Aorta (tissue), 5 donors: ENCODE measurements at places on chromosomes 11 and 22. TPM values are rescaled to one million over a fixed set of nuclear protein-coding genes. Genes with fewer than 3 reads are reported as not detected.
A peak's percentile ranks its signal among the peaks of the same experiment; 100 is the strongest.

DNA sequence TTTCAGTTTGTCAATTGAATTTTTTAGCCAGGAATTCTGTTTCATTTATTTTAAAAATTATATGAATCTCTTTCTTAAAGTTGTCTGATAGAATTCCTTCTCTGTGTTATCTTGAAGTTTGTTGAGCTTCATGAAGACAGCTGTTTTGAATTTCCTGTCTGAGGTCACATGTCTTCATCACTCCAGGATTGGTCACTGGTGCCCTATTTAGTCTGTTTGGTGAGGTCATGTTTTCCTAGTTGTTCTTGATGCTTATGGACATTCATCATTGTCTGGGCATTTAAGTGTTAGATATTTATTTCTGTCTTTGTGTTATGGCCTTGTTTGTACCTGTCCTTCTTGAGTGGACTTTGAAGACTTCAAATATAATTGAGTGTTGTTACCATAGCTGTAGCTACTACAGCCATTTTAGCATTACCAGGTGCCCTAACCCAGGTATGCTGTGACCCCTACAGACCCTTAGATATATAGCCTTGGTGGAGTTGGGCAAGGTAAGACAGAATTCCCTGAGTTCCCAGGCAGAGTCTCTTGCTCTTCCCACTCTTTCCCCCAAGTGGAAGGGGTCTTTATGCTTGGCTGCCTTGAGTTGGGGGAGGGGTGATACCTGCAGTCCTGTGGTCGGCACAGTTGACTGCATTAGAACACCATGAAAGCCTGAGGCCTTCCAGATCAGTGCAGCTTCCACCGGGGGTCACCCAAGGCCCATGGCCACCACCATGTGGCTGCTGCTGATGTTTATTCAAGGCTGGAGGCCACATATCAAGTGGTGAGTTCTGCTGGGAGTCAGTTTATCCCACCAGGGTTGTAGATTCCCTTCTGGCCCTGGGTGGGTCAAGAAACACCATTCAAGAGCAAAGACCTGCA lies 229.6 kb downstream of the DYNC2H1 start:
- no peaks in the 10 kb centered on the region for H3K27me3 ChIP-seq
- H3K27ac ChIP-seq, result no peak overlapping the region
- H3K4me1 ChIP-seq, result no peaks in the 10 kb centered on the region
- no peak for DNase-seq
- no peak overlapping the region for H3K4me3 ChIP-seq
- no peaks in the 10 kb centered on the region for H3K36me3 ChIP-seq

DNA sequence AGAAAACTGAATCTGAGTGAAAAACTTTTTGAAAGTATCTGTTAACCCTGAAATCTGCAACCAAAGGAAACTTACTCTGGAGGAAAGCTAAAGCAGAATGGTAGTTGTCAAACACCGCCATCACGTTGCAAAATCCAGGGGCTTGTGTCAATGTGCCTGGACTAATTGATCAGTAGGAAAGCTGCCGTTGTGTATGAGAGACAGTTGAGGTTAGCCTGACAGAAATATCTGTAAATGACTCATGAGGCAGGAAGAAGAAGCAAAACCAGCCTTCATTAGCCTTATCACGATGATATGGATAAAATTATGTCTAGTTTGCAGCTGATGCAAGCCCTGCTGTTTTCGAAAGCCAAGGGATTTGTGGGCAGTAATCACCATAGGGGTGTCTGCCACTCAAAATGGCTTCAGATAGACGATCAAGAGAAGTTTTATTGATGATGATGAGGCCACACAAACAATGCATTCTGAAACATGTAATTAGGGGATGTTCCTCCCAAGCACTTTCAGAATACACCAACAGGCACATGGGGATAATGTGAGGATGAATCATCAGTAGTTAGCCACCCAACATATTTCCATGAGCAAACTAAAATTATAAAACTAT lies 8.9 kb downstream of the SCGB1A1 start:
- H3K27ac ChIP-seq, result no peak overlapping the region
- no peaks in the 10 kb centered on the region for H3K27me3 ChIP-seq
- no peaks in the 10 kb centered on the region for H3K36me3 ChIP-seq
- no peaks in the 10 kb centered on the region for H3K4me1 ChIP-seq
- DNase-seq, result no peak
- H3K4me3 ChIP-seq, result no peak overlapping the region

DNA sequence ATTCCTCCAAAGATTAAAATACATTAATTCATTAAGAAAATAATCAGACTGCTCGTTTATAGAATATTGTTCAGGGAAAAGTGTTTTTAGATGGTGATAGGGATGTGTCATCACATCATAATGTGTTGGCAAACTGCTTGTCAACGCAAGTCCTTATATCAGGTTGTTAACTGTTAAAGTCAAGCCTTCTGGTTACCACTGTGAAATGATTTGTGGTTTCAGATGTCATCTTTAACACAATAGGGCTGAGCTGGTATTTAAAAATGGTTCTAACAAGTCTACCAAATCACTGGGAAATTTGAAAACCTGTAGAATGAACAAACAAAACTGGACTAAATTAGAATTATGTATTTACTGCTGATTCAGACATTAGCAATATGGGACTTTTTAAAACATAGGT lies 2.4 kb upstream of the MMP13 start:
- H3K4me1 ChIP-seq, result no peaks in the 10 kb centered on the region
- H3K36me3 ChIP-seq, result no peaks in the 10 kb centered on the region
- no peak overlapping the region for H3K4me3 ChIP-seq
- no peak for DNase-seq
- H3K27me3 ChIP-seq, result no peaks in the 10 kb centered on the region
- no peak overlapping the region for H3K27ac ChIP-seq

GRCh38 chr11:6604081-6604626 lies 580 bp downstream of the ILK start:
- peaks cover 7% of the 10 kb centered on the region for H3K4me1 ChIP-seq
- peak; percentile 67 for DNase-seq
- H3K36me3 ChIP-seq, result peaks cover 21% of the 10 kb centered on the region
- H3K27ac ChIP-seq, result peak overlapping the region; percentile 98
- peak overlapping the region; percentile 92 for H3K4me3 ChIP-seq

DNA sequence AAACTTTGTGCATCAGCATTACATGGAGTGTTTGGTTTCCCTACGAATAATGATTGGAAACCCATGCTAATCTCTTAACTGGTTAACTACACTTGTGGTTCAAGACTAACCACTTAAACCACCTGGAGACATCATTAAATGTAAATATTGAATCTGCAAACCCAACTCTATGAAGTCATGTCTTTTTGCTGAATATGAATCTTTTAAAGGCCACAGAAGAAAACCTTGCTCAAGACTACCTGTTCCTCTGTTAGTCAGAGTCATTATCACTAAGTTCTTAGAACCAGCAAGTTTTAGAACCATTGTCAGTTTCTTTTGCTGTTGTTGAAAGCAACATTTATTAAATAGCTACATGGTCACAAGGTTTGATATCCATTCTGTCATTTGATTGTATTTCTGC lies 70.7 kb downstream of the SIK2 start:
- H3K27ac ChIP-seq, result no peak overlapping the region
- H3K36me3 ChIP-seq, result no peaks in the 10 kb centered on the region
- DNase-seq, result no peak
- H3K4me1 ChIP-seq, result no peaks in the 10 kb centered on the region
- H3K4me3 ChIP-seq, result no peak overlapping the region

- DNase-seq, result no peak
- no peak overlapping the region for H3K27ac ChIP-seq
- no peak overlapping the region for H3K4me3 ChIP-seq
- no peaks in the 10 kb centered on the region for H3K4me1 ChIP-seq
- H3K27me3 ChIP-seq, result no peaks in the 10 kb centered on the region
- H3K36me3 ChIP-seq, result peaks cover 2% of the 10 kb centered on the region
Observed at GRCh38 chr11:78277314-78277994, 88.7 kb downstream of the USP35 start.

- H3K27ac ChIP-seq, result peak overlapping the region; percentile 91
- no peaks in the 10 kb centered on the region for H3K27me3 ChIP-seq
- H3K36me3 ChIP-seq, result no peaks in the 10 kb centered on the region
- peaks cover 16% of the 10 kb centered on the region for H3K4me1 ChIP-seq
- peak overlapping the region; percentile 12 for H3K4me3 ChIP-seq
Observed at GRCh38 chr11:57777969-57778317, 16.3 kb downstream of the CTNND1 start.

DNA sequence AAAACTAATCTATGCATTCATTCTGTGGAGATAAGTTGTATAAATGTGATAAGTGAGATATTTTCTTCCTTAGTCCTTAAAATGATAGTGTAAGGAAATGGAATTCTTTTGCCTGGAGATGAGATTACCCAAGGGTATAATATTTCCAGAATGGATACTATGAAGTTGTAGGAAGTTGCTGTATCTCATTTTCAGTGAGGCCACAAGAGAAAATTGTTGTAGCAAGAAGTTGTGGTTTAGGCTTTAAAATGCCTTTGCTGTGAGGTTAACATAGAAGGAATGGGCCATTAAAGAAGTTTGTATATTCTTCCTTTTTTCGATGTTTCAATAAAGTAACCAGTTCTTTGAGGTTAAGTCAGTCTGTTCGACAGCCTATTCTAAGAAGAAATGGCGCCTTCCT lies 50.7 kb upstream of the LIN7C start:
- H3K36me3 ChIP-seq, result peaks cover 2% of the 10 kb centered on the region
- H3K4me3 ChIP-seq, result no peak overlapping the region
- no peaks in the 10 kb centered on the region for H3K4me1 ChIP-seq
- H3K27ac ChIP-seq, result no peak overlapping the region
- no peaks in the 10 kb centered on the region for H3K27me3 ChIP-seq

DNA sequence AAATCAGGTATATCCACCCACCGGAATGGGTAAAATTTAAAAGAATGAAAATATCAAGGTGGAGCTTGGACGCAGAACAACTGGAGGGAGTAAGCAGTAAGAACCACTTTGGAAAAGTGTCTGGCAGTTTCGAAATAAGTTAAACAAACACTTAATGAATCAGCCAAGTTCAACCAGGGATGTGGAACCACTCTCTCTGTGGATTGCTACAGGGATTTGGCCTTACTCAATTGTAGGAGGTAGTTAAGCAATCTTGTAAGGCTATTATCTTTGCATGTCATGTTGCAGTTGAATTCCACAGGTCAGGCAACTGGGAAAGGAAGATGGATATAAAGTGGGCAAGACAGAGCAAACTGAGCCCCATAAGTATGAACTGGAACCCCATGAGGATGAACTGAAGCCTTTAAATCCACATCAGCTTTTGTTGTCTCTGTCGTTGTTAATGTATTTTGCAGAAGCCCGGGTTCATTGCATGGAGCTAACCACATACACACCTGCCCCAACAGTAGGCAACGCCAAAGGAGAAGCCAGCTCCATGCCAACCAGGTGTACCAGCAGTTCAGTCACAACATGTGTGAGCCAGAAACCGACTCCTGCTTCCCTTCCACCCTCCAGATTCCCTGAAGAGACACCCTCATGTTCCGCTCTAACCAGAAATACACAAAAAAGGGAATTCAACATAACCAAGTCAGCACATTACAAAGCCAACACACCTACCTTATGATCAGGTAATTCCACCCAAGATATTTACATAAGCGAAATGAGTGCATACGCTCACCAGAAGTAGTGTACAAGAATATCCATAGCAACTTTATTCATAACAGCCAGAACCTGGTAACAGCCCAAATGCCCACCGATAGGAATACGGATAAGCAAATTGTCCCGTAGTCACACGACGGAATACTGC lies 8.0 kb upstream of the SLC43A3 start:
- no peaks in the 10 kb centered on the region for H3K27me3 ChIP-seq
- no peaks in the 10 kb centered on the region for H3K4me1 ChIP-seq
- no peak for DNase-seq
- H3K27ac ChIP-seq, result no peak overlapping the region
- H3K4me3 ChIP-seq, result no peak overlapping the region
- no peaks in the 10 kb centered on the region for H3K36me3 ChIP-seq

- no peak for DNase-seq
- H3K27me3 ChIP-seq, result no peaks in the 10 kb centered on the region
- no peak overlapping the region for H3K27ac ChIP-seq
- no peaks in the 10 kb centered on the region for H3K36me3 ChIP-seq
- H3K4me1 ChIP-seq, result no peaks in the 10 kb centered on the region
Observed at GRCh38 chr11:22163394-22163797, 29.5 kb upstream of the ANO5 start.

DNA sequence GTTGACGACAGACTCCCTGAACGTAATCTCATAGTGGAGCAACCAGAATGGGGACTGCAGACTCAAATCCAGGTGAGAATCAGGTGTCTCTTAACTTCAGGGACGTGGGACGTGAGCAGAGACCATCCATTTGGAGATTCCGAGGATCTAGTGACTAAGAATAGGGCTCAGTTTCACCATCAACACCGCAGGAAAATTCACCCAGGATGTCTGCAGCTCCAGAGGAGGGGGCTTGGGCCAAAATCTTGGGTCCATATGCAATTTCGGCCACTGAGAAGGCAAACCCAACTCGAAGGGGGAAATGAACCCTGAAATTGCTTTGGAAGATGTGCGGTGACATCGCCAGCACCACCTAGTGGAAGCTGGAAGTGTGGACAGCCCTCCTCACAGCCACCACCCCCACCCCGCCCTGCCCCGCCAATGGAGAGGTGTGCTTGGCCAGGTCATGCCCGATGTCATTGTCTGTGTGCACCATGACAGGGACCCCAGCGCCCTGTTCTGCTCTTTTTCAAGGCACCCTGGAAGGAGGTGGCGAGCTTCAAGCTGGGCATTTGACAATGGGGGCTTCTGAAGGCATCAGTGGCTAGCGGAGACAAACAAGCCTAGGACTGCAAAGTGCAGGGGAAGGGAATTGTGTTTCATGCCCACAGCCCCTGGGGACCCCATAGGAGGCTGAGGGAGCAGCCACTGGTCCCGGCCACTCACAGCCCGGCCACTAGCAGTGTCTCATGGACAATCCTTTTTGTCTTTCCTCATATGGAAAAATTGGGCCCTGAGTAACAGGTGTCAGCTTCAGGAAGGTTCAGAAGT lies 24.8 kb downstream of the APOL1 start:
- no peak overlapping the region for H3K4me3 ChIP-seq
- H3K27me3 ChIP-seq, result no peaks in the 10 kb centered on the region
- H3K4me1 ChIP-seq, result no peaks in the 10 kb centered on the region
- H3K36me3 ChIP-seq, result no peaks in the 10 kb centered on the region
- no peak overlapping the region for H3K27ac ChIP-seq

- no peaks in the 10 kb centered on the region for H3K27me3 ChIP-seq
- no peak for DNase-seq
- no peaks in the 10 kb centered on the region for H3K4me1 ChIP-seq
- H3K27ac ChIP-seq, result no peak overlapping the region
Observed at GRCh38 chr11:33177676-33178336, 16.5 kb upstream of the CSTF3 start.

- H3K4me1 ChIP-seq, result no peaks in the 10 kb centered on the region
- H3K4me3 ChIP-seq, result no peak overlapping the region
- H3K27me3 ChIP-seq, result no peaks in the 10 kb centered on the region
- H3K27ac ChIP-seq, result no peak overlapping the region
- no peaks in the 10 kb centered on the region for H3K36me3 ChIP-seq
- DNase-seq, result no peak
Observed at GRCh38 chr22:45830531-45831245, 146.3 kb downstream of the WNT7B start.

DNA sequence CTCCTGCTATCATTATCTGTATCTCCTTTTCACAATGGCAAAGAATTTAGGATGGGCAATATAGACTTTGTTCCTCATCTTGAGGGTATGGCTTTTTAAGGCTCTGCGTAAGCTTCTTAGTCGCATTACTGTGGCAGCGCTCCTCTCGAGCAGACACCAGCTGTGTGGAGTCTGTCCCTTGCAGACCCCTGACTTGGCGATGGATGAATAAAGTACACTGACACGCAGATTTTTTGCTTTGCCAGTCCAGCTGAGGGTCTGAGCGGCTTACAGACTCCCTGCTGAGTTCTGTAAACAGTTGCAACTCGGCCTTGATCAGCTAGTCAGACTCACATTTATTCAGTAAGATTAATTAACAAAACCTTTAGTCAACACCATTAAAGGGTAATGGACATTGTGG lies 390.0 kb upstream of the CNTN5 start:
- no peak overlapping the region for H3K27ac ChIP-seq
- DNase-seq, result no peak
- H3K36me3 ChIP-seq, result no peaks in the 10 kb centered on the region

Gene APOA5
- total RNA-seq, result not detected

Gene TEX12
- 0.57 TPM for total RNA-seq

Gene MGAT3
- total RNA-seq, result 11.0 TPM

Gene RASL10A
- 3.0 TPM for total RNA-seq

Gene KDELR3
- 12.9 TPM for total RNA-seq
